ENCODE measurements at places on chromosomes 11 and 22. TPM values are rescaled to one million over a fixed set of nuclear protein-coding genes. Genes with fewer than 3 reads are reported as not detected.

The EHD1 gene
- total RNA-seq, result 34.8 TPM

The SSTR3 gene
- total RNA-seq, result not detected

The GLYATL2 gene
- 0.40 TPM for total RNA-seq

DNA sequence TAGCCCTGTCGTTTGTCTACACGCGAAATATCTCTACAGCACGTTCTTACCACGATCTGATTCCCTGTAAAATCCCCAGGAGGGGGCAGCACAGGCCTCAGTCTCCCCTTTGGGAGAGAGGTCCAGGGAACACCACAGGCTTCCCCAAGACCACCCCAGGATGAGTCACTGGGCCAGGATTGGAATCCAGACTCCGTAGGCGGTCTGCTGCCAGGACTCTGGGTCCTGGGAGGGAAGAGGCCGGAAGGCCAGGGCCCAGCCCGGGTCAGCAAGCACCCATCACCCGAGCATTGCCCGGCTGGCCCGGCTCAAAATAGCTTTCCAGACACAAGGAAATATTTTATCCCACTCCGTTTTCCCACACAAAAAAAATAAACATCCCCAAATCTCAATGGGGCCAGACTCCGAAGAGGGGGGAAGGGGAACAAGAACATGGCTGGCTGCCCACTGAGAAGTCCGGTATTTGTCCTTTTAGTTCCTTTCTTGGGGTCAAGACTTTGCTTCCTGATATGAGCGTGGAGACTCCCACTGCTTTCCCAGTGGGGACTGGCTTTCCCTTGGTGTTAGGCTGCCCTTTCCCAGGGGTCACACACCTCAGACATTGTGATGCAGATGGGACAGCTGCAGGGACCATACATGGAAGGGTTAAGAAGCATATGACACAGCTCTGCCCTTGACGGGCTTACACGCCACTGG is 91.3 kb downstream of the LRRC32 start:
- peak; percentile 80 for DNase-seq

DNA sequence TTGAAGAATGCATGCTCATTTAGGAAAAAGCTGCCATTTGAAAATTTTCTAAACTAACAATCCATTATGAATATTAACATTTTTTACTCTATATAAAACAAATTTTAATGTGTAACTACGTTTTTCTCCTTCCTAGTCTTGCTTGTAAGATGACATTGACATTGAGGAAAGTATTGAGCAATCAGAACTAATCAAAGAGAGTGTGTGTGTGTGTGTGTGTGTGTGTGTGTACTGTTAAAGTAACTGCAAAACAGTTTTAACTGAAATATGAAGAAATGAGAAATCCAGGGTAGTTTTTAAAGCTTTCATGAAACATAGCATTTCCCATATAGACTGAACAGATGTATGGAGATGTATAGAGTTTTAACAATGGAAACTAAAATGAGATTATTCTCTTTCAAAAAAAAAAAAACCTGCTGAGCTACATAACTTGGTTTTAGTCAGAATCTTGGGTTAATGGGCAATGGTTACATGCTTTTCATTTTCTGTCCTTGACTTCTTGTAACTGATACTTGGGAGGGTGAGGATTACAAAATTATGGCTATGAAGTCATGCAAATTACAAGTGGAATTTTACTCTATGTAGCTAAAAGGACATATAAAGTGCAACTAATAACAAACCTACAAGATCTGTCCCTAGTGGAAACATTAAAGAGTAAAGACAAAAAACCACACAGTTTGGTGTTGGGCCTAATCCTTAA is 2.0 kb downstream of the PDGFD start:
- DNase-seq, result no peak

- peak; percentile 54 for DNase-seq
Observed at GRCh38 chr11:70481625-70482528, 83.5 kb downstream of the CTTN start.

- no peak for DNase-seq
Observed at GRCh38 chr11:68542617-68543016, 82.1 kb downstream of the PPP6R3 start.

DNA sequence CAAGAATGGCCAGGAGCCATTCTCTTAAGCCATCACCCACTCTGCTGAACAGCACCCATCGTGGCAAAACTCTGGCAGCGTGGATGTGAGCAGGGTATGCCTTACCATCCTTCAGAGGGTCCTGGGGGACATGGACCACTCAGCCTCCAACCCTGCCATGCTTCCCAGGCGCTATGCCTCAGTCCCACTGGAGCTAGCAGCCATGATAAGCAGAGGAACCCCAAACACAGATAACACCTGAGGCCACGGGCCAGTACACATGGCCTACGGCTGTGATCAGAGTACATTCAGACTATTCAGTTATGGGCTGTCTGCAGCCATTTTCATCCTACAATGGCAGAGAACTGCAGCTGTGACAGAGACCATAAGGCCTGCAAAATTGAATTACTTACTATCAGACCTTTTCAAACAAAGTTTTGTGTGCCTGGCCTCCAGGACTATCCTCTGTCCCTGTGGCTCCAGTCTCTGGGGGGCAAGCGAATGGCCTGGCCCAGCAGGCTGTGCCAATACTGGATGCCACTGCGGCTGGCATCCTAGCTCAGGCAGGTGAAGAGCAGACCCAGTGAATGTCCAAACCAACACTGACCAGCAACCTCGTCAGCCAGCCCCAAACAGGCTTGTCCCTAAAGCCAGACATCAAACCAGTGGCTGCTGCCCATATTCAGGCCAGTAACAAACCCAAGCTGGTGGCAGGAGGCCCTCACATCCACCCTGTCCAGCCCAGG is 6.9 kb downstream of the ARVCF start:
- DNase-seq, result peak; percentile 16

DNA sequence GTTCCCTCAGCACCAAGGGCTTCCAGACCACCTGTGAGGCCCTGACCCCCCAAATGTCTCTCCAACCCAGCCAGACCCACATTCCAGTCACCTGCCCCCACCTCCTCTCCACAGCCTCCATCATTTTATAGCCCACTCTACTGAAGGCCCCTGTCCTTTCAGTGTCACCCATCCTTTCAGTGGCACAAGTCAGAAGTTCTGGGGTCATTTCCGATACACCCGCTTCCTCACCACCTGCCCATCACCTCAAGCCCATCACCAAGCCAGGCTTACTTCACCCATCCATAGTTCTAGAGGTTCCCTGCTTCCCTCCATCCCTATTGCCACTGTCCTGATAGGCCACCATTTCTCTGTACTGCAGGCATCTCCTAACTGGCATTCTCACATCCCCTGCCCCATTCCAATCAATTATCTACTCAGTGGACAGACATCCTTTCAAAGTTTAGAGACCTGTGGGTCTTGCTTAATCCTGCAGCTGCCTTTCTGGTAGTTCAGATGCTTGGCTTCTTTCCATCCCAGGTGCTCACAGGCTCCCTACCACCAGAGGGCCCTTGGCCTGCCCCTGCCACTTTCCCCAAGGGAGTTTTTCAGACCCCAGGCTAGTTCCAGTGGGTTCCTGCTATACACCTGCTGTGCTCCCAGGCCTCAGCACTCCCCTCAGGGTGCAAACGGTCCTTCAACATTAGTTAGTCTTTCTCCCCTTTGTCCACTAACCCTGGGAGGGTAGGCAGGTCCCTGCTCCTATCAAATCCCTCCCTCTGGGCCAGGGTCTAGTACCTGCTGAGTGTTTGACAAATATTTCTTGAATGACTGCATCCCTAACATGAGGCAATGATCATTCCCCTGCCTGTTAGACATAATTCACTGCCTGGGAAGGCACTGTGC is 7.6 kb downstream of the KCNQ1OT1 start:
- no peak for DNase-seq

GRCh38 chr11:15830741-15831428 is 525.5 kb downstream of the SOX6 start:
- no peak for DNase-seq

DNA sequence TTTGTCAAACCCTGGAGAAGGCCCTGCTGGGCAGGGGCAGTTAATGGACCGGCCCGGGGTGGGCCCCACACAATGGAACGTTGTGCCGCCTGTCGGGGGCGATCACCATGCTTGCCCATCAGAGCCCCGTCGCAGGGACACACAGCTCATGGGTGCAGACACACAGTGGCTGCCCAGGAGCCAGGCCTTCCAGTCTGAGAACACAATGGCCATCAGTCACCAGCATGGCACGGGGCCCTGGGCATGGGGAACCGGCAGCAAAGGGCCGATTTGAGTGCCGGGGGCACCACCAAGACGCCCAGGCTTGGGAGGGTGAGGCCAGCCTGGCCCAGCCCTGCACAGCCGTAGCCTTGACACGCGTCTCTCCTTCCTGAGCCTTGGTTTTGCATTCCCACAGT is 7.1 kb downstream of the LINC01488 start:
- peak; percentile 43 for DNase-seq

GRCh38 chr11:13090228-13090708 is 81.2 kb downstream of the RASSF10 start:
- no peak for DNase-seq

DNA sequence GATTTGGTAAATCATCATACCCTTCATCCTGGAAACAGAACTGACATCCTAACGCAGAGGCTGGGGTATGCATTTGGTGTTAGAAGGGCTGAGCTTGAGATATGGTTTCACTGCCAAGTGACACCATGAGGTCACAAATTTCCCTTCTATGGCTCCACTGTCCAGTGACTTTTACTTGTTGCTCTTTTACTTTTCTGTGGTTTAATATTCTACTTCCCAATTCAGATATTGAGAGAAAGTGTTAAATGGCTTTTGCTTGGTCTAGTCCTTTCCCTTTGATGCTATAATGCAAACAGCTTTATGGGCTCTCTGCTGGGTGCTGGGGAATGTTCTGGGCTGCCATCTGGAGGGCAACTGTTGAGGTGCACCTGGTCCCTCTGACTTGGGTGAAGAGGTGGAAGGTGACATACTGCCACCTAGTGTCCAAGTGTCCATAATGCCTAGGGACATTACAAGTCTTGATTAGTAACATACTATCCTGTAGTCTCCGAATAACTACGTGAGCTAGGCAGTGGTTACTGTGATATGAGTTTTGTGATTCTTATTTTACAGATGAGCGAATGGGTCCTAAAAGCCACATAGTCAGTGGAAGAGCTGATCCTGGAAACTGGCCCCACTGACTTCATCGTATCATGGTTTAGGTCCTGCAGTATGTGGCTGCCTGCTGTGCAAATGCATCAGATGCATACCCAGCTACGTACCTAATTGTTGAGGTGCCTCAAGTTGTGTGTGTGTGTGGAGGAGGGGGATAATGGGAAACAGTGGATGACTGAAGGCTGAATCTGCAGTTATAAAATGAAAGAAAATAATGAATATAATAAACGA is 149.1 kb upstream of the RAG2 start:
- DNase-seq, result peak; percentile 92

Data from right cardiac atrium (tissue), 5 donors.